Thoracic aorta (tissue), 2 donors: ENCODE measurements at places on chromosomes 7 and 10.

DNA sequence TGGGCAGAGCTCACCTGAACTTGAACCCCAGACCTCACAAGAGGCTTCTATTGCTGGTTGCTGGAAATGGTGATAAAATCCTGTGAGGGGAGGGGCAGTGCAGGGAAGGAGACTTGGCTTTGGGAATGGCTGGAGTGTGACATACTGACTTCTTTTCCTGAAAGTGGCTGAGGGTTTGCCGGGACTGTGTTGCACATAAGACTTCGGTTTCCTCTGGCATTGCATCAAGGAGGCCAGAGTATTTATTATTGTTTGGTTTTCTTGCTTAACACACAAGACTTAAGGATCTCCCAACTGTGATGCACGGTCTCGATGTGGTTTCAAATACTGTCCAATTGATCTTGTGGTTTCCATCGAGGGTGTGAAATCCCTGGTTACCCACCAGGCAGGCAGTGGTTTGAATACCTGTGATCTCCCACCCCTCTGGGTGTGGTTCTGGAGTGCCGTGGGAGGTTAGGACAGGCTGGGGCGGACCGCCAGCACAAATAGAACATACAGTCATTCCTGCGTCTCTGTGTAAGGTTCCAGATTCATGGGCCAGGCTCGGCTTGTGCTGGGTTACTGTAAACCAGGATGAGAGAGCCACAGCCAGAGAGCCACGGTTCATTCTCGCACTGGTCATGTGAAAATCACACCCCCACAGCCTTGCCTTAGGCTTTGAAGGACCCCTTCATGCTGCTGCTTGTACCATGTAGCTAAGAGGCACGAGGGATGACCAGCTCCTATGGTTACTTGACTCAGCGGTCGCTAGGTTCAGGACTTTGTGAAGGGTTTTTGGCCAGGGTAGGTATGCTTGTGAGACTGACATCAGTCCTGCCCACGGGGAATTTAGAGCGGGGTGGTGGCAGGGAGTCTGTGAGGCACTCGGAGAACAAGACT is 39.2 kb downstream of the WBP1L start:
- peak; percentile 79 for DNase-seq

DNA sequence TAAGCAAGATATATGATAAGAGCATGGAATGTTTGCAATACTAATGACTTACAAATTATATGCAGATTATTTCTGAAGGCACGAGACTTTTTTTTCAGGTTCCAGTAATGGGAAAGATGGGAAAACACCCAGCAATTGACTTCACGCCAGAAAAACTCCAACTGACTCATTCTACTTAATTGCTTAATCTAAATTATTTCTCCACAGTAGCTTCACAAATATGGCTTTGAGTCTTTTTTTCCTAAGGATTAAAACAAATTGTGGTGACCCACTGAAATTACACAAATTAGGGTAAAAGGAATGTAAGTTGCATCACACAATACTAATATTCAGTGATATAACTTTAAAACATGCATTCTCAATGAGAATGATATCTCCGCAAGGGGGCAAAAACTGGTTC is 138.7 kb downstream of the GNAI1 start:
- DNase-seq, result no peak

DNA sequence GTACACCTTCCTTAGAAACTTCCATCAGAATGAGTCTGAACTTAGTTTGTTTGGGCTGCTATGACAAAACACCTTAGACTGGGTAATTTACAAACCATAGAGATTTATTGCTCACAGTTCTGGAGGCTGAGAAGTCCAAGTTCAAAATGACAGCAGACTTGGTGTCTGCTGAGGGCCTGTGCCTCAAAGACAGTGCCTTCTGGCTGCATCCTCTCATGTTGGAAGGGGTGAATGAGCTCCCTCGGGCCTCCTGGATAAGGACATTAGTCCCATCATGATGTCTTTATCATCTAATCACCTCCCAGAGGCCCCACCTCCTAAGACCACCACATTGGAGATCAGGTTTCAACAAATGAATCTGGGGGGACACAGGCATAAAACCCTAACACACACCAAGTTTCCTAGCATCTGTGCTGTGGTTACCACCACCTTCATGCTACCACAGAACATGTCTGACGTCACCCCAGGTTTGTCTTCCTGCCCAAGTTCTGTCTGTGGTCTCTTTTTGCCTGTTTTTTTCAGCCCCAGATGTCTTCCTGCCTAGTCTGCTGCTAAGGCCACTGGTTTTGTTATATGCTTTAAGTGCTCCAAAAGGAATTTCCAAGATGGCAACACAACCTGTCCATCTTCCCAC is 150.9 kb upstream of the COBL start:
- DNase-seq, result no peak

DNA sequence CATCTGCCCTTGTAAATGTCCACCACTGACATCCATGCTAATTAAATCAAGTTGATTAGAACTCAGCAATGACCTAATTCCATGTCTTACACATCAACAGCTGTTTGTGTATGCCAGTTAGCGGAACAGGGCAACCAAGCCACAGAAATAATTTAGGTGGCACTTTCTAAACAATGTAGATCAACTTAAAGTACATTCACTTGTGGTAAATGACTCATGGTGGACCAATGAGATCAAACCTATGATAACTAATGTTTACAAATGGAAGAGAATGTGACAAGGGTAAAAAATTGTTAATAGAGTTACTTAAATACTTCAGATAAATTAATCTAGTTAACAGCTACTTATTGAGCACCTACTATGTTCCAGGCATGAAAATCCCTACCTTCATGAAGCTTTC is 63.1 kb upstream of the ICA1 start:
- no peak for DNase-seq

DNA sequence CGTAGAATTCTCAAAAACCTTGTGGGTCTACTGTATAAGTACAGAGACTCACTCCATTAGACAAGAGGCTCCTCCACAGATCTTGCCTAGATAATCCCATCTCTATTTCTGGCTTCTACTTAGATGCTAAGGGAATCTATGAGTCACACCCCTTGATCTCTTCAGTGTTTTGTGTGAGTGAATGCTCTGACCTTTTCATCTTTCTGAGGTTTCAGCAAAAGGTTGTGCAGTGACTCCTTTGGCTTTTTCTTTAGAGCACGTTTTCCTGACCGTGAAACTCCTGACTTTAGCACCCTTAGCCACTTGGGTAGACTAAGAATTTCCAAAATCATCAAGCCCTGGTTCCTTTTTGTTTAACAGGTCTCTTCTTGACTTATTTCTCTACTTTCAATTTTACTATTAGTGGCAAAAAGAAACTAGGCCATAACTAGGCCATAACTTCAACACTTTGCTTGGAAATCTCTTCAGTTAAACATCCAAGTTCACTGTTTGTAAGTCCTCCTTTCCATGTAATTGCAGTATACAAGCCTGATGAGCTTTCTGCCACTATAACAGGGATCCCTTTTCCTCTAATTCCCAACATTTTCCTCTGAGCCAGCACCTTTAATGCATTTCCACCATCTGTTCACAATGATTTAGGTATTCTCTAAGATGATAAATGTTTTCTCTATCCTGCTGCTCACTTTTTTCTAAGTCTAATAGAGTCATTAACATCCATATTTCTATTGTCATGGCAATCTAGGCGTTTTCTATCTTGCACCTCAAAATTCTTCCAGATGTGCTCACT is 19.4 kb downstream of the COPG2 start:
- DNase-seq, result no peak

DNA sequence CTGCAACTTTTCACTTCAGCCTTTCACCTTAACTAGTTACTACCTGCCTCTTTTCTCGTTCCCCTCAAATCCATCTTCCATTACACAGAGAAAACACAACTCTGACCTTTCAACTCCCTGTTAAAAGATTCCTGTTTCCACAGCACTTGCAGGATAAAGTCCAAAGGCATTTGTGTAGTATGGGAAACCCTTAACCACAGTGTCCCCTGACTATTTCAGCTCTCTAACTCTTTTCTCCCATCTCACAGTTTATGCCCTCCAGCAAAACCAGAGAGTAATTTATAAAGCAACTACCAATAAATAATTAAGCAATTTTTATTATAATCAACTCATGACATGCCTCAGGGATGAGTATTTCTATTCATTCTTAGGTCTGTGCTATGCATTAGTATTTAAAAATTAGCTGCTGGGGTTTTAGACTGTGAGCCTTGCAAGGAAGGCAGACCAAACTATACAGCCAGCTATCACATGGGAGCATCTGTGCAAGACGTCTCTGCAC is 51.0 kb downstream of the COL1A2 start:
- DNase-seq, result no peak

GRCh38 chr7:112112822-112113255 is 93.4 kb downstream of the DOCK4 start:
- DNase-seq, result no peak

DNA sequence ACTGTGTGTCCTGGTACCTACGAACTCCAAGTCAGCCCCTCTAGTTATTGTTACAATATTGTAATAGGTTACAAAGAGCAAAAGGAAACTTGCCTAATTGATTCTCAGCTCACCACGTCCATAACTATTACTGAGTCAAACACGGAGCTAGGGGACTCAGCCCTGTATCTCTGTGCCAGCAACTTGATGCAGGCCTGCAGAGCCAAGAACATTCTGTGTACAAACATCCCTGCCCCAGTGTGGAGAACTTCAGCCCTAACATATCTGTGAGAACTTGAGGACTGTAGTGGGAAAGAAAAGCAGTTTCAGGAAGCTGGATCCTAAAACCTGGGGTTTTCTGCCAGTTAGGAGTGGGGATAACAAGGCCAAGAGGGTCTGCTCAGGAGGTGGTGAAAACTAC is 114.9 kb upstream of the PRSS58 start:
- DNase-seq, result no peak

GRCh38 chr10:24857031-24857725 is 95.2 kb downstream of the PRTFDC1 start:
- no peak for DNase-seq
